CD4-positive, CD25-positive, alpha-beta regulatory T cell (primary cell): ENCODE measurements at places on chromosomes 3 and 15. TPM values are rescaled to one million over a fixed set of nuclear protein-coding genes. Genes with fewer than 3 reads are reported as not detected.
A peak's percentile ranks its signal among the peaks of the same experiment; 100 is the strongest.

- no peak for DNase-seq
Observed at GRCh38 chr3:94928921-94929320, 866.1 kb downstream of the NSUN3 start.

- no peak for DNase-seq
Observed at GRCh38 chr15:27746401-27746955, 352.6 kb downstream of the OCA2 start.

DNA sequence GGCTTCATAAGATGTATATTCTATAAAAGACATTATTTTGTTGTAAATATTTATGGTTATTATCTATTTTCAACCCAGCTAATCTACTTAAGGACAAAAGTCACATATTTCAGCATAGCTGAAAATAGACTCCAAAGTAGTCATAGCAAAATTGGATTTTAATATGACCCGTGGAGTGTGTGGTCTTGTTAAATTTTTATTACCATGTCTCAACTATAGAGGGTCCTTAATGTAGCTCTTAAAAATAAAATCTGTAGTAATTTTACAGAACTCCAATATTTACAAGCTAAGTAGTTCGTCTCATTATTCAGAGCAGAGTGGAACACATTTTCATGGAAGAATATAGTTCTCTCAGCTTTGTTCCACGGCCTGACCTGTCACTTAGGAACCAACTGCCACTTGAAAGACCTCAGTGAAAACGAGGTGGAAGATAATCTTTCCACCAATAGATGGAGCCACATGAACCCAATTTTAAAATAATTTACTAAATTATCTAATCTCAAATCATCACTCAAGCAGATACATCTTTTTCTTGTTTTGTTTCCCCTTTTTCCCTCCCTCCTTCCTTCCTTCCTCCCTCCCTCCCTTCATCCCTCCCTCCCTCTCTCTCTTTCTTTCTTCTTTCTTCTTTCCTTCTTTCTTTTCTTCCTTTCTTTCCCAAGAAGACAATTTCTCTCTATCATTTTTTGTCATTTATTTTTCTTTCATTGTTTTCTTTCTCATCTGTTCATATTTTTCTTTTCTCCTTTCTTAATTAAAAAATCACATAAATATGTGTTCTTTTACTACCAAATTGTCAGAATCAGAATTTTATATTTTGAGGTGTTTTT, 97.2 kb downstream of the CLDN1 start:
- DNase-seq: no peak

- DNase-seq: no peak
Observed at GRCh38 chr3:87333393-87333892, 57.1 kb upstream of the POU1F1 start.

DNA sequence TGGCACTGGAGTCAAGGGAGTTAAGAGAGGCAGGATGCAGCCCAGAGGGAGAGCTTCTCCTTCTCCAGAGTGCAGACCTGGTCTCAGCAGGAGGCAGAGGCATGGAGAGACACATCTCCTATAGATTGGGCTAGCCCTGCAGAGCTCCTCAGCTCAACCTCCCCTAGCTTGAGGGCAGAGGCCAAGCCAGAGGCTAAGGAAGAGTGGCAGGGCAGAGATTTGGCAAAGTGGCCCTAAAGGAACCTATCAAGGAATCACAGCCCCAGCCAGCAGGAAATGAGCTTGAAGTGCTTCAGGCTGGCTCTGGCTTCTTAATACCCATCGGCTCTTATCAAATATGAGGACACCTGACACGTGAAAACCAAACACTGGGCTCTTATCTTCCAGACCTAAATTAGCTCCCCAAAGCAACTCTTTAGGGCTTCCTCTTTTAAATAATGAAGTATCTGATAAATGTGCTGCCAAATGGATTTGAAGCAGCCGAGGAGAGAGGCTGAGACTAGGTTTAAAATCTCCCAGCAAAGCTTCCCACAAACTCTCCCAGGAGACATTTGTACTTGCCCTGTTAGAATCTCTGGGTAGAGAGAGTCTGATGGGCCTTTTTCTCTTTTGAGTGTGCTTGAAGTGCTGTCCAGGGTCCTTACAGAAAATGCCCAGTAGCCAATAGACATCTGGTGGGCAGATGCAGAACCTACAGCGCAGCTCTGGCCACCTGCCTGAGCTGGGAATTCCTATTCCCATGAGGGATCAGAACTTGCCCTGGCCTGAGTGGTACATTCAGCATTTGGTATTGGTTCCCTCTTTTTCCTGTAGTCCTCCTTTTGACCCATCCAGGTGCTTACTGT, 271.4 kb downstream of the CLSTN2 start:
- DNase-seq: no peak

DNA sequence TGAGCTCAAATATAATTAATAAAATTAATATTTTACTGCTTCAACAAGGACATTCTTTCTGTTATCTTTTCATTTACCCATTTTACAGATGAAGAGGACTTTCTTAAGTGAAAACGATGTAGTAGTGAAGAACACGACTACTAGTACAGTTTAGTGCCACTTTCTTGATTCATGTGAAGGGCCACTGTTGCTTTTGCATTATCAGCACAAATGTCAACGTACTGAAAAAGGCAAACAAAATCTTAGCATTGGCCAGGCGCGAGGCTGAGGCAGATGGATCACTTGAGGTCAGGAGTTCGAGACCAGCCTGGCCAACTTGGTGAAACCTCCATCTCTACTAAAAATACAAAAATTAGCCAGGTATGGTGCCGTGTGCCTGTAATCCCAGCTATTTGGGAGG, 9.5 kb downstream of the PPP1R14D start:
- no peak for DNase-seq

- DNase-seq: no peak
Observed at GRCh38 chr3:42229266-42229941, 36.6 kb downstream of the CCK start.

DNA sequence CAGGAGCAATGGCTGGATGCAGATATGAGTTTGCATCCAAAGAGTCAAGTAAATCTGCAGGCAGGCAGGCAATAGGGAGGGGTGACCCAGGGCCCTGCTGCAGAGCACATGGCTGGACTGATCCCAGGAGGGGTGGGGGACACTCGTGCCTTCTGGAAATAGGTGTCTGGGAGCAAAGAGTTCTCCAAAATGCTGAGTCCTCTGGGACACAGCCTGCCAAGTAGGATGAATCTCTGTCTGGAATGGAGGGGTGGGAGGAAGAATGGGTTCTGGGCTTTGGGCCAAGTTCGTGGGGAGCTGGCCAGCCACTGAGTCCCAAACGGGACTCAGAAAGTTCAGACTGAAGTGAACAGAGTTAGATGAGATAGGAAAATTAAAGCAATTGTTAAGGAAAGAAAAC, 214.5 kb downstream of the MTHFS start:
- no peak for DNase-seq

DNA sequence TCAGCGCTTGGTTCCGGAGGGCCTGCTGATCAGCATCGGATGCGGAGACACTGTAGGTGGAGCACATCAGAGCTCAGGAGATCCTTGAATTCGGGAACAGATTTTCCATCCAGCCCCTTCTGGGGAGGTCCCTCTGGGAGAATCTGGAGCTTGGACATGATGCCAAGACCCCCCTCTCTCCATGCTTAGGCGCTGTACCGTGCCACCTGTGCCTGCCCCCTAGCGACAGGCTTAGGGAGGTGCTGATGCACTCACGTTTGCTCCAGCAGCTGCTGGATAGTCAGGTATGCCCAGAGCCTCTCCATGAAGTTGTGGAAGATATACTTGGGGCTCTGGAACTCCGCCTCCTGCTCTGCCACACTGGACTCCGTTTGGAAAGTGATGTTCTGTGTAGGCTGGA, 9.7 kb downstream of the ITIH4 start:
- DNase-seq: peak; percentile 33

ZIC4 gene
- not detected for polyA plus RNA-seq

- DNase-seq: no peak
Observed at GRCh38 chr3:135100366-135100765, 305.3 kb downstream of the EPHB1 start.

DYNC1LI1 gene
- 33.3 TPM for polyA plus RNA-seq

- no peak for DNase-seq
Observed at GRCh38 chr3:19346759-19347158, 198.4 kb downstream of the KCNH8 start.

CAPN3 gene
- not detected for polyA plus RNA-seq

GRCh38 chr3:167304077-167304476, 76.0 kb downstream of the ZBBX start:
- no peak for DNase-seq

DNA sequence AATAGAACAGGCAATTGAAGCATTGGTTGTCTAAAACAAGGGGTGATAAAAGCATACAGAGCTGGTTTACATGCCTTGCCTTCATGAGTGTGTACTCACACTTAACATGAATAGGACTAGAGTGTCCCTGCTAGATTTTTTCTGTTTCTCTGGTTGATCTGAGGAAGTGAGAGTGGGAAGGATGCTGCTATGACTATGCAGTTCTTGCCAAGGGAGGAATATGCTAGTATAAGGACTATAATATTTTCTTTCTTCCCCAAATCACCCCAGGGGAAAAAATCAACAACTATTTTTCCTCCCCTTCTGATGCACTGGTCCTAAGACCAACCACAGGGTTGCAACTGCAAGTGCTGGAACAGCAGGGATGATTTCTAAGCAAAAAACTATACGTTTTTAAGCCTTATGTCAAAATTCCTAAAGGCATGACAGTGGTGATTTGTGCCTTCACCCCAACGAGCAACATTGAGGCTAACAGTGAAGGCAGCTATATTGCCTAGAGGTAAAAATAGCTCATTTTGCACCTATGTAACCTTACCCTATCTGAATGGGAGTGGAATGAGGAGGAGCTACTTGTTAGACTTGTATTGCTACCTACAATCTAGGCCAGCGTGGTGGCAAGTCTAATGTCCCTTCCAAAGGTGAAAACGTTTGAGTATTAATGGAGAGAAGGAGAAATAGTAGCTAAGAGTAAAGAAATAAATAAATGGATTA, 33.5 kb upstream of the USP8 start:
- no peak for DNase-seq

DNA sequence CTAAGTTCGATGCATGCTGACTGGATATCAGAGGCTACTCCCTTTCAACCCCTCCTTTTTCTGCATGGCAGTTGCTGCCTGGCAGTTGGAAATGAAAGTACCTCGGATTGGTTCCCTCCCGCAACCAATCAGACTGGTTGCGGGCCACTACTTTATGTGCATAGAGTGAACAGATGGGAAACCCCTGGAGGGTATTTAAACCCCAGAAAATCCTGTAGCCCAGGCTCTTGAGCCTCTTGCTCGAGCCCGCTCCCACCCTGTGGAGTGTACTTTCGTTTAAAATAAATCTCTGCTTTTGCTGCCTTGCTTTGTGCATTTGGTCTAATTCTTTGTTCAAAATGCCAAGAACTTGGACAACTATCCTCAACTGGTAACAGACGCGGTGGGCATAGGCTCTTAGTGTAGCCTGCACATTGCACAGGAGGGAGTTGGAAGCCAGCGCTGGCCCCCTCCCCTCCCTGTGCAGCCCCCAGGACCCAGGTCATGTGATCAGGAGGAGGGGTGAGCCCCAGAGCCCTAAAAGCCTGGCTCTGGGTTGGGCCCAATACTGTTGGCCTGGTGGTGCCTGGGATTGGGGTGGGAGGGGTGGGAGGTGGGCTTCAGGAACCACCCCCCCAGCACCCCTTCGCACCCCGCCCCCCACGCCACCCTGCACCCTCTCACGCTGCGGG, 26.8 kb downstream of the RHCG start:
- DNase-seq: no peak

GRCh38 chr3:102059145-102059943, 210.0 kb downstream of the NFKBIZ start:
- DNase-seq: no peak

AGTR1 gene
- polyA plus RNA-seq: not detected

LRRC31 gene
- not detected for polyA plus RNA-seq

TMEM45A gene
- not detected for polyA plus RNA-seq

DNA sequence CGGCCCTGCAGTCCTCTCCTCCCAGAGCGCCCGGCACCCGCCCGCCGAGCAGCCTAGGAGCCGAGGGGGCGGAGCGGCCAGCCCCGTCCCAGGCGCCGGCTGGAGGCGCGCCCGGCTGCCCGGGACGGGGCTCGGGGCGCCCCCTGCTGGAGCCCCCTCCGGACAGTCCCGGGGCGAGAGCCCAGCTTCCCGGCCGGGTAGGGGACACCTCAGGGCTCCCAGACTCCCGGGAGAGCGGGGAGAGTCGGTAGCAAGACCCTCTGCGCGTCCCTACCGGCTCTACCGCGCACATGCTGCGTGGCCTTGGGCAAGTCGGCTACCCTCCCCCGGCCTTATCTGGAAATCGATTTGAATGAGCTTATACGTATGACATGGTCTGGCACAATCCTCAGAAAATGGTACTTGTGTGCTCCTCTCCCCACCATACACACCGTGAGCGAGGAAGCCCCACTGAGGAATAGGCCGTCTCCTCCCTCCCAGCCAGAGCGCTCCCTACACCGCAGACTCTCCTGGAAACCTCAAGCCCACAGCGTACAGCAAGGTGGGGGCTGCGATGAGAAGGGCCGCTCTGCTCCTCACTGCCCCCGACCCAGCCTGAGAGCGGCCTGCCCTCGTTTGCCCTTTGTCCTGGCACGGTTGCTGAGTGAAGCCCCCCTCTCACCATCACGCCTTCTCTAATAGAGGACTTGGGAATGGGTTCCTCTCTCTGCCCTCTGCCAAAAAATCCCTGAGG, at the start of gene DAPK2:
Gene DAPK2 (minus strand): TSS at position 65 of the 733 bp plus-strand sequence. CDS start 6,224 bp downstream, outside the sequence.
- DNase-seq: peak; percentile 54

EAF2 gene
- polyA plus RNA-seq: 8.3 TPM

STRC gene
- not detected for polyA plus RNA-seq

CTXND1 gene
- polyA plus RNA-seq: not detected
